ENCODE measurements at places on chromosomes 4 and X. TPM values are rescaled to one million over a fixed set of nuclear protein-coding genes. Genes with fewer than 3 reads are reported as not detected.

GPR50 gene
- total RNA-seq, result 12.2 TPM

ELOVL6 gene
- 62.6 TPM for total RNA-seq

GPC4 gene
- 416 TPM for total RNA-seq

ZXDA gene
- total RNA-seq, result not detected

AMTN gene
- total RNA-seq, result not detected

HMX1 gene
- total RNA-seq, result 0.26 TPM

SLC7A11 gene
- total RNA-seq, result 19.8 TPM

PAGE2 gene
- total RNA-seq, result not detected

DCAF4L1 gene
- total RNA-seq, result 0.07 TPM

TCEAL7 gene
- total RNA-seq, result 2.7 TPM

CCNB3 gene
- 0.35 TPM for total RNA-seq

GPAT3 gene
- total RNA-seq, result 1.8 TPM

PPP4R3C gene
- not detected for total RNA-seq

FGFBP1 gene
- total RNA-seq, result not detected

NRK gene
- total RNA-seq, result 1.4 TPM

MAGEE1 gene
- total RNA-seq, result 4.2 TPM

SETD7 gene
- total RNA-seq, result 1.7 TPM

MPP1 gene
- total RNA-seq, result 17.9 TPM

ZAR1 gene
- total RNA-seq, result 0.61 TPM

POU4F2 gene
- total RNA-seq, result not detected

DRD5 gene
- not detected for total RNA-seq

PPARGC1A gene
- total RNA-seq, result 1.2 TPM

OPHN1 gene
- 1.5 TPM for total RNA-seq

ADH1A gene
- total RNA-seq, result not detected

GLRA3 gene
- 0.09 TPM for total RNA-seq

F9 gene
- not detected for total RNA-seq

CNGA2 gene
- not detected for total RNA-seq

TMSB15B gene
- 11.1 TPM for total RNA-seq

NFKB1 gene
- 5.7 TPM for total RNA-seq

WAS gene
- total RNA-seq, result 0.61 TPM

RHOH gene
- 7.1 TPM for total RNA-seq

KLHL4 gene
- total RNA-seq, result 22.4 TPM

SUPT20HL1 gene
- total RNA-seq, result not detected

CSAG3 gene
- not detected for total RNA-seq

DNAAF6 gene
- total RNA-seq, result not detected

GPR82 gene
- total RNA-seq, result not detected

SOD3 gene
- 3.3 TPM for total RNA-seq

SOWAHB gene
- total RNA-seq, result 0.13 TPM

MAGEB17 gene
- total RNA-seq, result 0.74 TPM

FGD1 gene
- 19.2 TPM for total RNA-seq

CT45A5 gene
- not detected for total RNA-seq

FAM50A gene
- total RNA-seq, result 57.4 TPM

SNCA gene
- total RNA-seq, result 8.5 TPM

FAM47A gene
- not detected for total RNA-seq

APLN gene
- 0.24 TPM for total RNA-seq

SPIN2A gene
- total RNA-seq, result 2.8 TPM
